NCI-H82 (cell line): ENCODE measurements at places on chromosomes 11 and 22.

DNA sequence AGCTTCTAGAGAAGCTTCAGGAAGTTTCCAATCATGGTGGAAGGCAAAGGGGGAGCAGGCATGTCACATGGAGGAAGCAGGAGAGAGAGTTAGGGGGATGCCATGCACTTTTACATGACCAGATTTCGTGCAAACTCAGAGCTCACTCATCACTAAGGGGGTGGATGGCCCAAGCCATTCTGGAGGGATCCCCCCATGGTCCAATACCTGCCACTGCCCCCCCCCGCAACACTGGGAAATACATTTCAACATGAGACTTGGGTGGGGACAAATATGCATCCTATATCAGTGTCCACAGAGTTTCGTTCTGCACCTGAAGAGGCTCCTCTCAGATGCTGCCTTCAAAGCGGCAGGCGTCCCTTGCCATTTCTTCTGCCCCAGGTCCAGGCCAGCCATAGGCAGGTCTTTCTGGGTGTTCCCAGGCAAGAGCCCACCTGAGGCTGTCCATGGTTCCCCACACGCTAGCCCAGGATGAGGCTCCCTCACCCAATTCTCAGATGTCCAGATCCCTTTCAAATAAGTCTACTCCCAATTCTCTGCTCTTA, 1344.3 kb downstream of the TBC1D22A start:
- no peak for DNase-seq

- no peak for DNase-seq
Measured at GRCh38 chr22:40665312-40665711, 14.0 kb upstream of the MCHR1 start.

DNA sequence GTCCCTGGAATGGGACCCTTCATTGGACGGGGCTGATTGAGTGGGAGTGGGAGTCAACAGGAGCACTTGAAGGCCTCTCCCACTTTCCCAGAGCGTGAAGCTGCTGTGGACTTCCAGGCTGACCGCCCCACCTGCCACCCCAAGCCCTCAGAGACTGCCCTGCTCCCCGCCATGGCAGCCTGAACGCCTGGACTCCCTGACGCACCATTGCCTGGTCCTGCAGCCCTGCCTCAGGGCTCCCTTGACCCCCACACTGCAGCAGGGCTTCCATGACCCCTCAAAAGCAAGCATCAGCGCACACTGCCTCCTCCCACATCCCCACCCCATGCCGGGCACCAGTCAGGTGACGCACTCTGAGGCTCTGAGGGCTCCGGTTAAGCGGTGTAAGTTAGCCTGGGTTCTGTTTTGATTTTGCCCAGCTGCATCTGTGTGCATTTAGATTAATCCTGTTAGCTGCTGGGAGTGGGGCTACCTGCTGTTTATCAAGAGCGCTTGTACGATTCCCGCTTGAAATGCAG, 39.4 kb downstream of the TRIM29 start:
- DNase-seq: peak; percentile 92

DNA sequence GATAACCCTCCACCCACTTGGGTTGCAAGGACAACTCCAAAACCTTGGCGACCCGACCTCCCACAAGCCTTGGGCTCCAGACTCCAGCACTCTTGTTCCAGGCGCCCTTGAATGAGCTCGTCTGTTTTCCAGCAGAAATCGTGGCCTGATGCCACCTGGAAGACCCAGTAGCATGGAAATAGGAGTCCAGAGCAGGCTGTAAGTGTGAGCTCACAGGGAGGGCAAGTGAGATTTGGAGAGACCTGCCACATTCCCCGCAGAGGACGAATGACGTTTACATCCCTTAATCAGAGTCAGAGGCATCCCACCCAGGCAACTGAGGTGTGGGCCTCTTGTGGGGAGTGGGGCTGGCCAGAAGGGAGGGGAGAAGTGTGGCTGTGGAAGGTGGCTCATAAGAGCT, 71.9 kb downstream of the LDLRAD3 start:
- no peak for DNase-seq

DNA sequence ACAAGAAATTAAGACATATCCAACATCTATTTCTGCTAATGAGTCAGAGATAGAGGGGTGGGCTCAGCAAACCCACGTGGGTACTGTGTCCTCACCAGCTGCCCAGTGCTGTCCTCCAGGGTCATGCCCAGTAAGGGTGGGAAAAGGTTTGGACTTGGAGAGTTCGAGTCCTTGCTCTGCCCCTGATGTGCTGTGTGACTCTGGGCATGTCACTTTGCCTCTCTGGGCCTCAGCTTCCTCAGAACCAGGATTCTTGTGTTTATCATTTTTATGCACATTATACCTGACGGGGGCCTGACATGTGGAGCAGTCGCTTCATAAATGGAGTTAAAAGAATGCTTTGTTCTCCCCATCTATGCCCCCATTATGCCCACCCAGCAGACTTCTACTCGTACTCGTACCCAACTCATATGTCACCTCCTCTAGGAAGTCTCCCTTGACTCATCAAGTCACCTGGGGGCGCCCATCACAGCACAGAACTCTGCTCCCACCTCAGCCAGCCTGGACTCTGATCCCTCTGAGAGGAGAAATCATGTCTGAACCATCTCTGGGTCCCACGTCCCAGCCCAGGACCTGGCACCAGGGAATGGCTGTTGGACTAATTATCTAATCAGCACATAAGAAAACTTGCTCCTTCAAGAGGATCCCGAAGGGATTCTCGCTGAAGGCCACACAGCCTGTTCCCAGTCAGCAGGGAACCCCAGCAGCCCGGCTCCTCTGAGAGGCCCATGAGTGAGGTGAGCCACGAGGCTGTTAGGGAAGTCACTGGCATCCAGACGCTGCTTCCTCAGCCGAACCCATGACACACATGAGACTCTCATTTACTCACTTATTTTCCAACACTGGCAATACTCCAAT, 38.7 kb upstream of the TSKU start:
- DNase-seq: no peak
